ENCODE measurements at places on chromosomes 6 and 20.

GRCh38 chr6:133645966-133646740 is 242.8 kb upstream of the TCF21 start:
- DNase-seq = no peak

GRCh38 chr6:35514587-35514986 is 1.9 kb upstream of the TULP1 start:
- DNase-seq = no peak

DNA sequence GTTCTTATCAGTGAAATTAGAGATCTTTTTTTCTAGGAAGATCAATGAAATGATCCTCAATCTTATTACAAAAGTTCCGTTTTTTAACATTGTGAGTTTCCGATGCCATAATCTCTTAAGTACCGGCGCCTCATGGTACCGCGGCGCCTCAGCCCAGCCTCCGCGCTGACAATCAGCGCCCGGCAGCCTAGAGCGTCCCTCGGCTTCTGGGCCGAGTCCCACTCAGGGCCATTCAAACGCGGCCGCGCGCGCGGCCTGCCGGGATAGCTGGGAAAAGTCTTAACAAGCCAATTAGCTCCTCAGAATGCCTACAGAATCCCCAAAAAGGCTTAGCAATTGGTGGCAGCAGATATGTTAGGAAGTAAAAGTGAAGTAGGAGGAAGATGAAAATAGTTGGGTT is 204.8 kb downstream of the ADGB start:
- DNase-seq = no peak

DNA sequence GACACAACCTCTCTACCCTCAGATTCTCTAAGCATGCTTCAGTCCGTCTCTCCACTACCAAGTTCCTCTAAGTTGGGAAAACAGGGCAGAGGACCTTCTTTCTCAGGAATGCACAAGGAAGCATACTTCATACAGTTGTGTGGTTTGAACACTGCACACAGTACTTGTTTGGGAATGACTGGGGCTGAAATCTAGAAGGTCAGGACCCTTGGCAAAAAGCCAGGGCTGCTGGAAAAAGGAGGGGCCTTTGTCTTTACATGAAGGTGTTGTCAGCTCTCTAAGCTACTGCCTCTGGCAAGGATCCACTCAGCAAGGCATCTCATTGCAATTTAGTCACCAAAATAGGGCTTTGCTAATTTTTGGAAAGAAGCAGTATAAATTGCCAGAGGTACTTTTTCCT is 20.7 kb upstream of the HEY2 start:
- DNase-seq = no peak

- no peak for DNase-seq
Measured at GRCh38 chr6:32964776-32965175, 3.6 kb upstream of the BRD2 start.

Measured in NCI-H1417 treated with DMSO at 0.1 percent for 48 hours (cell line).